CD4-positive, alpha-beta T cell (primary cell): ENCODE measurements at places on chromosomes 3 and 15. TPM values are rescaled to one million over a fixed set of nuclear protein-coding genes. Genes with fewer than 3 reads are reported as not detected.

- no peaks in the 10 kb centered on the region for H3K36me3 ChIP-seq
- no peak for DNase-seq
- H3K27me3 ChIP-seq = no peaks in the 10 kb centered on the region
- no peaks in the 10 kb centered on the region for H3K4me1 ChIP-seq
- no peak overlapping the region for H3K4me3 ChIP-seq
- H3K27ac ChIP-seq = no peak overlapping the region
Measured at GRCh38 chr3:102905811-102906210, 471.0 kb downstream of the ZPLD1 start.

- H3K4me1 ChIP-seq = no peaks in the 10 kb centered on the region
- no peak overlapping the region for H3K27ac ChIP-seq
- H3K4me3 ChIP-seq = no peak overlapping the region
- no peaks in the 10 kb centered on the region for H3K36me3 ChIP-seq
Measured at GRCh38 chr3:66354001-66354400, 133.2 kb downstream of the SLC25A26 start.

- no peak overlapping the region for H3K27ac ChIP-seq
- H3K4me1 ChIP-seq = no peaks in the 10 kb centered on the region
- DNase-seq = no peak
- peaks cover 9% of the 10 kb centered on the region for H3K36me3 ChIP-seq
- no peak overlapping the region for H3K4me3 ChIP-seq
- H3K27me3 ChIP-seq = no peaks in the 10 kb centered on the region
Measured at GRCh38 chr3:146536681-146537080, 7.7 kb downstream of the PLSCR1 start.

DNA sequence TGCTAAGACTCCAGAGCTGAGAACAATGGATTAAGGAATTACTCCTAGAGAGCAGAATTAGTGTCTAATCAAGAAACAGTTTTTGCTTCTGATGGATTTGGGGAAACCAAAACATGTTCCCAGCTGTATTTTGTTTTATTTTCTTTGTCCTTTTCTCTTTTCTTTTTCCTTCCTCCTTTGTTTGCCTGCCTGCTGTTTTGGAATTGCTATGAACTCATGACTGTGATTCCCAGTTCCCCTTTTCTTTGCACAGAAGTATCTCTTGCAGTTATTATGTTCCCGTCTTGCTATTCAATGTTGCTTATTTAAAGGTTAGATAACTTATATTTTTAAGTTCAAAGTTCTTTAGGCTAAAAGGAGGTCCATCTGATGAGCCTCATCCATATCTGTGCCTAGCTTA, 77.0 kb upstream of the GBE1 start:
- H3K27ac ChIP-seq = no peak overlapping the region
- H3K27me3 ChIP-seq = no peaks in the 10 kb centered on the region
- no peaks in the 10 kb centered on the region for H3K36me3 ChIP-seq
- no peaks in the 10 kb centered on the region for H3K4me1 ChIP-seq
- DNase-seq = no peak

GRCh38 chr15:76986743-76987142, 8.2 kb upstream of the PSTPIP1 start:
- no peak overlapping the region for H3K27ac ChIP-seq
- no peaks in the 10 kb centered on the region for H3K36me3 ChIP-seq
- peaks cover 28% of the 10 kb centered on the region for H3K4me1 ChIP-seq
- H3K4me3 ChIP-seq = no peak overlapping the region

DNA sequence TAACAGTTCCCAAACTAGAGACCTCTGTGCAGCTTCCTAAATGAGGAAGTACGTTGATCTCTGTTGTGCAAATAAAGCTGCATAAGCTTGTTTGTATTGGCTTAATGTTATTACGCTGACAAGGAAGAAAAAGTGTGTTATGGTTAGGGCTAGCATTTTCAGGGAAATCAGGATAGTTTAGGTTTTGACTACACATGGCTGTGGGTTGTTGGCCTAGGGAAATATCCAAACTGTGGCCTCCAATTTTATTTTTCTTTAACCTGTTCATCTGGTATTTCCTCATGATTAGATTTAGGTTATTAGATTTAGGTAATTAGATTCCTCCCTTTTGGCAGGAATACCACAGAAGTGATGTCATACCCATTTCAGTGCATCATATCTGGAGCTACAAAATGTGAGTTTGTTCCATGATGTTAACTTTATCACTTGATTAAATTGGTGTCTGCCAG, 8.7 kb upstream of the MCCC1 start:
- no peak overlapping the region for H3K4me3 ChIP-seq
- H3K27me3 ChIP-seq = no peaks in the 10 kb centered on the region
- no peaks in the 10 kb centered on the region for H3K36me3 ChIP-seq
- no peak overlapping the region for H3K27ac ChIP-seq
- DNase-seq = no peak

GRCh38 chr3:160928183-160928726, 172.2 kb downstream of the PPM1L start:
- no peaks in the 10 kb centered on the region for H3K27me3 ChIP-seq
- no peaks in the 10 kb centered on the region for H3K36me3 ChIP-seq
- no peaks in the 10 kb centered on the region for H3K4me1 ChIP-seq
- DNase-seq = no peak
- H3K4me3 ChIP-seq = no peak overlapping the region

Gene UBE2E2
- total RNA-seq = 14.1 TPM

Gene ANKUB1
- total RNA-seq = not detected

DNA sequence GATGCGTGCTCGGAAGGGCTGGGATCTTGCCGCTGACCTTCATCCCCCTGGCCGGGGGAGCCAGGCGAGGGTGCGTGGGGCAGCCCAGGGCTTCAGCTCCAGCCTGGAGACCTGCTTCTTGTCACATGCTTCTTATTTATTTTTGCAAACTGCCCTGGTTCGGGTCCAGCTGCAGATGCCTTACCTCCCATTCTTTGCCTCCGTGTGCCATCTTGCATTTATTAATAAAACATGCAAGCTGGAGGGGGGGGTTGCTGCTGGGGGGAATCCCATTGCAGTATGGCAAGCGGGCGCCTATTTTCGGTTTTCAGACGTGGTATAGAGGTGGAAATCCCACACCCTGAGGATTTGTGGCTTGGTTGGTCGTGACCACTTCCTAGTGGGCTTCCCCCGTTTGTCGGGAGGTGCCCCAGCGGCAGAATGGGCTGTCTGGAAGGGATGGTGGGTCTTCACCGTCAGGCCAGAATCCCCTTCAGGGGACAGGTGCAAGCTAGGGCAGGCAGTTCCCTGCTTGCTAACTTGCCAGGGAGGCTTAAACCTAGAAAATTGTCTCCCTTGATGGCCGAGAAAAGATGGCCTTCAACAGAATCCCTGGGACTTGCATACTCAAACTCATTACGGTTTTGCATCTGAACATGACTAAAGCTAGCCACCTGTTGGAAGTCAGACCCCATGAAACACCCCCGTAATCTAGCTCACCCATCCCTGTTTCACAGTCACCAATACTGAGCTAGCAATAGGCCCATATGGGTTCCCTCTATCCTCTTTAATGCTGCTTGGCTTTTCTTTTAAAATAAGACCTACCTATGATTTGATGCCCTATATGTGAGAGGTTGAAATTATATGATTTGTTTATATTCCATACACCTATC, 569 bp downstream of the TMEM266 start:
- H3K4me3 ChIP-seq = peak overlapping the region; percentile 41
- no peak for DNase-seq
- H3K27ac ChIP-seq = no peak overlapping the region
